A172 (cell line): ENCODE measurements at places on chromosomes 1 and 21.

DNA sequence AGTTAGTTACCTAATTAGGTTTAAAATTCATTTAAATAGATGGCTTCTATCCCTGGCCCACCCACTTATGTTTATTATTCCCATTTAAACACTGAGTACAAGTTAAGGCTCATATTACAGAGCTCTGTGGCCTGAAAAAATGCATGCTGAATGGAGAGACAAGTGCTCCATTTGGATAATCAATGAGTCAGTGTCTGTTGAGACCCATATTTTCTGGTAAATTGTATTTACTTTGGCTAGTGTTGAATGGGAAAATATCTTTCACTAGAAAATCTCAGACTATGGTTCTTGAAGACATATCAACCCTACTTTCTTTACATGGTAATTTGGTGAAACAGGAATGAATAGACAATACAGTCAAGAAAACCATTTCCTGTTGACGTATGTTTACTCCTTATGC is 356.0 kb downstream of the S1PR1 start:
- DNase-seq = no peak

GRCh38 chr1:41222496-41222895 is 19.6 kb downstream of the SCMH1 start:
- DNase-seq = no peak

GRCh38 chr1:86229405-86229975 is 72.9 kb upstream of the COL24A1 start:
- DNase-seq = no peak

DNA sequence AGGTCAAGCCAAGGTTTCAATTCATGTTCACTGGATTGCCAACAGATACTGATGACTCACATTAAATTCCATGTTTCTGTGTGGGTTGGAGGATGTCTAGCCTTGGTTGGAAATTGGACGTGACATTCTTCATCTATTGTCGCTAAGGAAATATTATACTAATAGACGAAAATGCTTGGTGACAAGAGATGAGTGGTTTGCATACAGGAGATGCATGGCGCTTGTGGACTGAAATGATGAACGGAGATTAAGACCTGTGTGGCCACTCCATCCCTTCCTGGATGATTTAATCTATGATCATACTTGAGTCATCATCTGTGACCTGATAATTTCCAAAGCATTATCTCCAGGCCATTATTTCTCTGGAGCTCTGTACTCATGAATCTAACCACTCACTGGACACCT is 97.0 kb upstream of the CD34 start:
- peak; percentile 45 for DNase-seq

DNA sequence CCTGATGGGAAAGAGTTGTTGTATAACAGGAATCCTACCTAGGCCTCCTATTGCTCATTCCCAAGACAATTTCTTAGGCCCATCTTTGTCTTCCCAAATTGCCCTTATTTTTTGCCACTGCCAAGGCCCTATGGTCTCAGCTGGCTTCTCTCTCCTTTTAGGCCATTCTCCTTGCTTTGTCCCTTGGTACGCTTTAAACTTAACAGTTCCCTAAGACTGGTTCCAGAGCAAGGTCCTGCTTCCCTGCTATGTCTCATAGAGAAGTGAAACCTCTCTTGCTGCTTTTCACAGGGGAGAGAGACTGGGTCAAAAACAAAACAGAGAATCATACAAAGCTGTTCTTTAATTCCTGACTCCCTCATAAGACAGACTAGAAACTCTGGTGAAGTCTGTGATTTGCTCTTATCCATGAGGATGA is 77.1 kb downstream of the XCL2 start:
- no peak for DNase-seq

DNA sequence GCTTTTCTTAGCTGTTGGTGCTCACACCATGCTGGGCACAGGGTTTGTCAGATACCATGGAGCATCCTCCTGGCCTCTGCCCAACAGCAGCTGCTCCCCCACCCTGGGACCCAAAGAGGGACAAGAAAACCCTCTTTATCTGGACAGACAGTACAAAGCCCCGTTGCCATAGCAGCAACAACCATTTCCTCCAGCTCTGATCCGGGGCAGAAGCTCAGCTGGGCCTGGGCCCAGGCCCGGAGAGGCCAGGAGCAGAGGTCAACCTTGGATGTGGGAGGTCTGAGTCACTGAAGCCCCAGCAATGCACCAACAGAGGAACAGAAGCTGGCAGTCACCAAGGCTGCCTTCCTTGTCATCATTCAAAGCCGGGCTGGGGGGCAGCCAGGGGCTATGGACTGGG is 228.4 kb upstream of the POU3F1 start:
- DNase-seq = no peak

DNA sequence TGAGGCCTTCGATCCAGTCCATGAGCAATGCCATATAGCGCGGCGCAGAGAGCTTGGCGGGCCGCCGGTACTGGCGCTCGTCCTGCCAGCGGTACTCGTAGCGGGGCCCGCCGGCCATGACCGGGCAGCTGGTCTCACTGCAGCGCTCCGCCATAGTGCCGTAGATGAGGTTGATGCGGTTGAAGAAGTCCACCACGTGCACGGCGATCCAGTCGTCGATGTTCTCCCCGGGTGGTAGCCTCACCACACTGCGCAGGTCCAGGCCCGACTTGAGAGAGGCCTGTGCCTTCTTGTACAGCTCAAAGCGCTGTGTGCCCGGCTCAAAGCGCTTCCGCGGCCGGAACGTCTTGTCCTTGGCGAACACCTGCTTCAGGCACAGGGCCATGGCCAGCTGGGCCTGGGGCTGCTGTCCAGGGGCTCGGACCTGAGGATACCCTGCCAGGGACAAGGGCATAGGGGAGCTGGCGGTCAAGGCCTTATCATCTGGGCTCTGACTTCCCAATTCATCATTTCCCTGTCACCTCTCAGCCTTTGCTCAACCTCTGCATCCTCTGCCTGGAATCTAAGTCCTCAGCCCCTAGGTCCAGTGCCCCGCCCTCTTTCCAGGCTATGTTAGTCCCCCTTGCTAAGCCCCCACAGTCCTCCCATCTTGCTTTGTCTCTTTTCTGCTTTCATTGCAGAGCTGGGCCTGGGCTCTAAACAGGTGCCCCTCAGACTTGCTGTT is 3.5 kb downstream of the MOB3C start:
- DNase-seq = no peak

DNA sequence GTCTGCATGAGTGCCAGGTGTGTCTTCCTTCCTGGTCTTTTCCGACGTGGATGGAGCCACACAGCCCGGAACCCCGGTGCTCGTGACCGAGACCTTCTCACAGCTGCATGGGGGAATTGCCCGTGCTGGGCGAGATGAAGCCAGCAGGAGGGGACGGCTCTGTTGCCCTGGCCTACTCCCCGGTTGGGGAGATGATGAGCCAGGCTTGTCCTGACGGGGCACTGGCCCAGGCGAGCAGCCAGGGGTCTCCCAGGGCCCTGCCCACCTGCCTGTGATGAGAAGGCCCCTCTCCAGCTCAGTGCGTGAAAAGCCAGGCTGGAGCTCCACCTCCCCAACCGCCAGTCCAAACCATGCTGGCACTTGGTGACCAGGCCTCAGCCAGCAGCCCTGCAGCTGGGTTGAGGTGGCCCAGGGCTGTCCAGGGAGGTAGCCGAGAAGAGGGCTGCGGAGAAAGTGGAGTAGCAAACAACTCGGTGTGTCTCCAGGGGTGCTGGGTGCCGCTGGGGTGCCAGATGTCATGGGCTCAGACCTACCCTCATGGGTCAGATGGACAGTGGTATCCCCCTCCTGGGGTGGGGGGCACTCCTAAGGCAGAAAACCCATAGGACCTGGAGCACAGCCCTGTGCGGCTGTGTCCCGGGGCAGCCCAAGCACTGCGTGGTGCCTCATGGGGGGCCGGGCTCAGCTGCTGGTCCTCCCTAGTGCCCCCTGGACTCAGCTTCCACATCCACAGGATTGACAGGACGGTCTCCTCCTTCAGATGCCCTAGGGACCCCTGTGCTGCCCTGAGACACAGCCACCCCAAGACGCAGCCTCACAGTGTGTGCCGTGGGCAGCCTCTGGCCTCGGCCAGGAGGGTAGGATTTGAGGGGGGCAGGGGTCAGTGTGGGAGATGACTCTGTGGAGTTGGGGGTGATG is 26.1 kb downstream of the PRDM16 start:
- DNase-seq = no peak

GRCh38 chr1:211145944-211146343 is 12.0 kb upstream of the KCNH1 start:
- DNase-seq = peak; percentile 16

DNA sequence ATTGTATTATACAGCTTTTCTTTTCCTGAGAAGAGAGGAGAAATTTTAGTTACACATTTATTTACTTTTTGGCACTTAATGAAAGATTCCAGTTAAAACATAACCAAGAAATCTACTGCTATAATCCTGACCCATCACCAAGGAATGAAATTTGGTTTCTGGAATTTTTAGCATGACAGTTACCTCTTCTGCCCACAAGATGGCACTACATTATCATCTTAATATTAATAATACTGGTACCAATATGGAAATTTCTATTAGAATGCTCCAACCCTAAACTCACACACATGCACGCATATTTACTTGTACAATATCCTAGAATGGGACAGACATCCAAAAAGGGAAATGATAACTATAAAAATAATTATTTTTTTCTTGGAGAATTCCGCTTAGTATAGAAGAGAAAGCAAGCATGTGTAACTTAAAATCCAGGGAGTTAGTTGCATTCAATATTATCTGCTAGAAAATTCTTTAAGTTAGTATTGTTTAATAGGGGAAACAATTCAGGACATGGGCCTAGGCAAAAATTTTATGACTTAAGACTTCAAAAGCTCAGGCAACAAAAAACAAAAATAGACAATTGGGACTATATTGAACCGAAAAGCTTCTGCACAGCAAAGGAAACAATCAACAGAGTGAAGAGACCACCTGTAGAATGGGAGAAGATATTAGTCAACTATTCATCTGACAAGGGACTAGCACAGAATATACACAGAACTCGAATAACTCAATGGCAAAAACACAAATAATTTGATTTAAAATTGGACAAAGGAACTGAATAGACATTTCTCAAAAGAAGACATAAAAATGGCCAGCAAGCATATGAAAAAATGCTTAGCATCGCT is 37.4 kb downstream of the MAP3K21 start:
- peak; percentile 26 for DNase-seq

- DNase-seq = no peak
Observed at GRCh38 chr1:85225624-85226380, 25.0 kb upstream of the SYDE2 start.

- no peak for DNase-seq
Observed at GRCh38 chr1:182685215-182685614, 828 bp upstream of the RGS8 start.

DNA sequence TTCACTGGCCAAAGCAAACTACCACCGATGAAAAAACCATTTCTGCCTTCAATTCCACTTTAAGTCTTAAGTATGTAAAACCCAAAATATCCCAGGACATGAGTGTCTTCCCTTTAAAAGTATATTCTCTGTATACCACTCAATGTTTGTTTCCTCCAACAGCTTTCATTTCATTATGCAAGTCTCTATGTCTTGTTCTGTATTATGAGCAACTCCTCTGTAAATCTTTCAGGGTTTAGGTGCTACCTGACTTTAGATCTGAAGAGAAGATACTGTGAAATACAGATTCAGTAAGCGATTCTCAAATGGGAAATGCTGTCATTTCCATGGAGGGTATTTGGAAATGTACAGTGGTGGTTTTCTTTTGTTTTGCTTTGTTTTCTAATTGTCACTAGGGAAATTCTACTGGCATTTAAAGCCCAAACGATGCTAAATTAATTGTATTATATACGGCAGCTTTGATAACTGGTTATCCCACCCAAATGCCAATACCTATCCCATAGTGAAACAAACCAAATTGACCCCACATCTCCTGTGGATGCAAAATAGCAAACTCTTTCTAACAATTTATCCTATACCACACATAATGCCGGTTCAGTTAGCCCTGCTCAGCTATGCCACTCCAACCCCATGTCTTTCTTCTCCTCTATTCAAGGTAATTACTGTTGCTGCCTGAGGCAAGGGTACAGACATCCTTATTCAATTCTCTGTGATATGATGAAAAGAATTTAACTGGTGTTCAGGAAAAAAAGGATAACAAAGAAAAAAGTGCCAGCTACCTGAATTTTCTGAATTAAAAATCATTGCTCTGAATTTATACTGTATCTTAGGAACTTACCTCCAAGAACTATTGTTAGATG is 182.8 kb downstream of the EIF4G3 start:
- DNase-seq = no peak

DNA sequence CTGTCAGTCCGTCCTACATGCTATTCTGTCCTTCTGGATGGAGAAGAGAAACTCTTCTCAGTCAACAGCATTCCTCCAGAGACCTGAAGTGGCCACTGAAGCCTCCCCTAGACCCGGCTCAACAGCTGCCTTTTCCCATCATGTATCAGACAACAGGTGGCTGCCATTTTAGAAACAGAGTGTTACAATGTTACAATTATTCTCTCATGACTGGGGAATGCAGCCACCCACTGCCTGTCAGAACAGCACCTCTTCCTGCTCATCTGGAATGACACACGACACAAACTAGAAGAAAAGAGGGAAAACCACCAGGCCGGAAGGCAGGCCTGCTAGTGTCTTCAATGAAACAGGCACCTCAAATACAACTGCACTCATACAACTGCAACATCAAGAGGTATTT is 105.3 kb downstream of the PGBD5 start:
- no peak for DNase-seq

DNA sequence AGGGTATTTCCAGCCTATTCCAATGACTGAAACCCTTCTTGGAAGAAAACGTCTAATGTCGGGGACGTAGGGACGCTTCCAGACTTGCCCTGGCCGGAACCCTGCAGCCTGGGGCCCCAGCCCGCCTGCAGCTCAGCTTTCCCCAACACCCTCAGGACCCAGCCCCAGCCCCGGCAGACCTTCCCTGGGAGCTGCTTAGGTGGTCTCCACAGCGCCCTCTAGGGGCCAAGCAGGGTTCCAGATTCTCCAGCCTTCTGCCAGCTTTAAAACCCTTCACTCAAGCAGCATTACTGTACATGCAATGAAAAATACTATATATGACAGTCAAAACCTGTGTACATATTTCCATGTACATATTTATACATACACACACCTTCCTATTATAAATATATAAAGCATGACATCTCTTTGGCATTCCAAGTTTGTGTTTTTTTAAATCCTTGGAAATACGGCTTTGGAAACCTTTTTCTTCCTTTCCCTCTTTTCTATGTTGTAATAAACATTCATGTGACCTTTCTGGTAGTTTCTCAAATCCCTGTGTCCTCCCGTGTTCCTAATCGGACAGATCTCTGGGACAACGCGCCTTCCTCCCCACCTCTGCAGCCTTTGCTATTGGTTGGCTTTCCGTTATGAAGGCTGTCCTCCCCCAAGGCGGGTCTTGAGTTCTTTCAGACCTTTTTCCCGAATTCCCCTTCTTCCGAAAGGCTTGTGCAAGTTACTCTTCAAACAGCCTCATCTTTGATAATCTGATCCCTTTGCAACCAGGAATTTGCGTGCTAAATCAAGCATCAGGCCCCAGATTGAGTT is 60.3 kb downstream of the STUM start:
- DNase-seq = peak; percentile 51

GRCh38 chr1:41700986-41701535 is 216.6 kb upstream of the EDN2 start:
- DNase-seq = no peak

GRCh38 chr1:85824066-85824840 is 116.0 kb upstream of the ZNHIT6 start:
- no peak for DNase-seq
